NCI-H1092 (cell line): ENCODE measurements at places on chromosomes 2 and 18.

GRCh38 chr18:63487676-63488075 is 10.9 kb downstream of the SERPINB5 start:
- DNase-seq = no peak

- DNase-seq = no peak
Observed at GRCh38 chr2:234968631-234969305, 17.0 kb downstream of the SH3BP4 start.

DNA sequence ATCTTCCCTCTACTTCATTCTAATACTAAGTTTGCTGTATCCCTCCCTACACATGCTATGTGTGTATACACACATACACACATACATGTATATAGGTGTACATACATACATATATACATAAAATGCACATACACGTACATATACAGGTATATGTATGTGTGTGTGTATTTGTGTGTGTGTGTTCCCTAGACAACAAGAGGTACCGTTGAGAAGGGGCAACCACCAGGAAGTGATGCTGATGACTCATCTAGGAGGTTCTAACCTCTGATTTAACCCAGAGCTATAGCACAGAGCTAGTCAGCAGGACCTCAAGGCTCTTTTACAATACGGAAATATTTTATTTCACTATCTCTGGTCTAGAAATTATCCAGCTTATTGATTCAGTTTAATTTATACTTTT is 139.2 kb downstream of the LAMA3 start:
- no peak for DNase-seq

DNA sequence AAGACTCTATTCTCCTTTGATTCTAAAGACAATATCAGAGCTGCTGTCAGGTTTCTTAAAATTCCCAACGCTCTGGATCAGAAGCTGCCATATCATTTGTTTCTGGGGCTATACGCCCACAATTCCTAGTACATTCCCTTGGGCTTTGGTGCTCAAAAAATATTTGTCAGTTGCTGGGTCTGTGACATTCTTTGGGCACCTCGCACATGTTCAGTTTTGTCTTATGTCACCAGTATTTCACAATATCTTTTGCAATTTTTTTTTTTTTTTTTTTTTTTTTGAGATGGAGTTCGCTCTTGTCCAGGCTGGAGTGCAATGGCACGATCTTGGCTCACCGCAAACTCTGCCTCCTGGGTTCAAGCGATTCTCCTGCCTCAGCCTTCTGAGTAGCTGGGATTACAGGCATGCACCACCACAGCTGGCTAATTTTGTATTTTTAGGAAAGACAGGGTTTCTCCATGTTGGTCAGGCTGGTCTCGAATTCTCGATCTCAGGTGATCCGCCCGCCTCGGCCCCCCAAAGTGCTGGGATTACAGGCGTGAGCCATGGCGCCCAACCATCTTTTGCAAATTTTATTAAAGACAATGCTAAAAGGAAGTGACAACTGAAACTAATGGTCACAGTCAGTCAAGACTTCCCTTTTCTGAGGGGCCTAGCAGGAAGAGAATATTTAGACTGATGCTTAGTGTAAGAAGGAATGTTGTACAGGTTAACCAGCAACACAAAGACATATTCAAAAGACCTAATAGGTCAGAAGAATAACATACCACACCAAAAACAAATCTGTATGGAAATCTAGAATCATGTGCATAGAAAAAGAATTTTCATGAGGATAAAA is 6.8 kb downstream of the ZNF397 start:
- no peak for DNase-seq

DNA sequence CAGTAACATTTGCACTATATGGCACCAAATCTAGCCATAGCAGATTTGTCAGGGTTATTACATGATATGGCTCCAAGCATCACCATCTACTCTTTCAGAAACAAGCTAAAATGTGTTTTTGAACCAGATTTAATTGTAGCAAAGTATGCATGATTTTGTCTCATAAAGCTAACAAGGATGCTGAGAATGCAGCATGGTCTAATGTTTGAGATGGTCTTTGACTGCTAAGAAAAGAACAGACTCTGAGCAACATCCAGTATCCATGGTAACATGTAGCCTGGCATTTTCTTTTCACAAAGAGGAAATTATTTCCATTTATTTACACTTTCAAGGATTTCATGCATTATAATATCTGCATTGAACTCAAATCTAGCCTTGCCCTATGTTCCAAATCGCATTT is 206.5 kb downstream of the PDE1A start:
- DNase-seq = no peak

DNA sequence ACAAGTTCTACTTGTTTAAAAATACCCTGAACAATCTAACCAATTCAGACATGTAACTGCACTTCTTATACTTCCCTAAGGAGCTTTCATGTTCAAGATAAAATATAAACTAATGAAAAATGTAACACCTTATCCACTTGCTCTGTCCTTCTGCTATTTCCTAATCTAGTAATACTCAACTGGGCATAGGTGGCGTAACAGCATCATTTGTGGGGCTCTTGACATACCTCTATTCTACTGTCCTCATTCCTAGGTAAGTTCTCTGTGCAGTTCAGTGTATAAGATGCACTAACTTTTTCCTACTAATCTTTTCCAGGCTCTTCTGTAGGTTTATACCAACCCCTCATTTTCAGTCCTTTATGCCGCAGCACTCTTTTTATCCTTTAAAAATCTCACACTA is 36.7 kb downstream of the PRKD3 start:
- DNase-seq = no peak

DNA sequence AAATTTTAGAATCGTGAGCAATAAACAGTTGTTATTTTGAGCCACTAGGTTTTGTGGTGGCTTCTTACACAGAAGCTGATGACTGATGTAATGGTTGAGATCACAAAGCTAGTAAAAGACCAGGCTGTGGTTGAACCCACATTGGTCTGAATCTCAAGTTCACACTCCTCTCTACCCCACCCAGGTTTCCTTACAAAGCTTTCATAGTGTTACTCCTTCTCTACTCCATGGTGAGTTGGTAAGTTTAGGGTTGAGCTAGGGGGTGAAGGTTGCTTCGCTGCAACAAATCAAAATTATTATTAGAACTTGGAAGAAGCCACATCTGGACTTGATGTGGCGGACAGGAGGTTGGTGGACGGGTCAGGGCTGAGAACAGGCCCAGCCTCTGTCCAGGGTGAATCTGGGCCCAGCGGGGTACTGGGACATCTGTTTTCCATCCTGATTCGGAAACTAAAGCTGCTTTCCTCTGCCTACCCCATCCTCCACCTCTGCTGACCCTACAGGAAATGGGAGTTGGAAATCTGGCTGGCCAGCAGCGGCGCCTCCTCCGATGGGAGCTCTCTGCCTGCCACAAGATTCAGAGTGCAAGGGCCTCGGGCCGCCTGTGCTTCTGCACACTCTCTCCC is 86.3 kb downstream of the ZFP36L2 start:
- no peak for DNase-seq

- no peak for DNase-seq
Observed at GRCh38 chr18:54004828-54005227, 219.6 kb downstream of the MBD2 start.
